Mesenteric fat pad (tissue), 1 donor: ENCODE measurements at places on chromosomes 6 and 20. TPM values are rescaled to one million over a fixed set of nuclear protein-coding genes. Genes with fewer than 3 reads are reported as not detected.

DNA sequence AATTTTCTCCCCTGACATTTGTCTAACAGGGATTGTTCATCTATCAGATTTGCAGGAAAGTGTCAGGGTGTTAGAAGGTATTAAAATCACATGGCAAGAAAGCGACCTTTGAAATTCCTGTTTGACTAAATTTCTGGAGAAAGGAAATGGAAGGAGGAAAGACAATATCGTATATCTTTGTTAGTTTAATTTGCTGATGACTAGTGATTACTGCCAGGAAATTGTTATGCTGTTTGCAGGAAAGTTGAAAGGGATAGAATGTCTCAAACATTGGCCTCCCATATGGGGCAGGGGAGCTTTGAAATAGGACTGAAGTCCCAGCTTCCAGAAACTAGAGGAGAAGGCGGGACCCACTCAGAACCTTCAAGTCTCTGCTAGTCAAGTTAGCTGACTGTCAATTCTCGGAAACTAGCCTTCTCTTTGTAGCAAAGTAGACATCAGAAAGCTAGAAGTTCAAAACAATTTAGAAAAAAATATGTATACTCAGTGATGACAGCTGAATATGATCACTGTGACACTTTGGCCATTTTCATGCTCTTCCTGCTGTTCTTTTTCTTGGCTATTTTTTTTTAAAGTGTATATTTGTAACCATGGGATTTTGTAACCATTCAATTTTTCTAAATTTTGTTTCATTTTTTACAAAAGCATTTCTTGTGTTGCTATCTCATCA lies 53.4 kb upstream of the RALGAPA2 start:
- no peak for DNase-seq

The SNX3 gene
- total RNA-seq, result 235 TPM

The ZNF311 gene
- 0.64 TPM for total RNA-seq

DNA sequence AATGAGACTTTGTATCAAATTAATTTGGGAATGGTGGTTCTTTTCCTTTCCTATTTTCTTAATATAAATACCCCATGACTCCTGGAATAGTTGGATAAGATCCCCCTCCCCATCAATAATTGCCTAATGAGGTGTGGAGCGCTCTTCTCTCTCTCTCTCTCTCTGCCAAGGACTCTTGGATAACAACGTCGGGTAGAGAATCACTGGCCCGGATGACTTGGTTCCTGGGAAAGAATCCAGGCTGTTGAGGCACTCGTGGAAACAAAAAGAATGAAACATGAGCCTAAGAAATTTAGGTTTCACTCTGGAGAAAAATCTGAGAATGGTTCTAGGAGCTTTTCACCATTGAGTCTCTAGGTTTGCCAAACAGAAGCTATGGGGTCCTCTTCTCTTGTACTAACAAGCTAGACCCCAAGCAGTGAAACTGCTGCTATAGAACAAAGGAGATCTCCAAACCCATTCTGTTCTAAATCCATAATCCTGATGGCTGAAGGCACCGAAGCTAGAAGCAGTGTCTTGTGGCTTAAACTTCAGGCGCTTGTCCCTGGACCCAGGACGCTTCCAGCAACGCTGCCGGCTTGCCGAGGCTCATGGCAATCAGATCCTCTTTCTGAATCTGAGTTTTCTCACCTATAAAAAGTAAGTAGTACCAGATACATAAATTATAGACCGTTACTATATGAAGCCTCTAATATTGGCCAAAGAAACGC lies 241.6 kb upstream of the BTBD3 start:
- DNase-seq, result no peak

GRCh38 chr20:17875106-17875980 lies 93.3 kb downstream of the SNX5 start:
- no peak for DNase-seq

DNA sequence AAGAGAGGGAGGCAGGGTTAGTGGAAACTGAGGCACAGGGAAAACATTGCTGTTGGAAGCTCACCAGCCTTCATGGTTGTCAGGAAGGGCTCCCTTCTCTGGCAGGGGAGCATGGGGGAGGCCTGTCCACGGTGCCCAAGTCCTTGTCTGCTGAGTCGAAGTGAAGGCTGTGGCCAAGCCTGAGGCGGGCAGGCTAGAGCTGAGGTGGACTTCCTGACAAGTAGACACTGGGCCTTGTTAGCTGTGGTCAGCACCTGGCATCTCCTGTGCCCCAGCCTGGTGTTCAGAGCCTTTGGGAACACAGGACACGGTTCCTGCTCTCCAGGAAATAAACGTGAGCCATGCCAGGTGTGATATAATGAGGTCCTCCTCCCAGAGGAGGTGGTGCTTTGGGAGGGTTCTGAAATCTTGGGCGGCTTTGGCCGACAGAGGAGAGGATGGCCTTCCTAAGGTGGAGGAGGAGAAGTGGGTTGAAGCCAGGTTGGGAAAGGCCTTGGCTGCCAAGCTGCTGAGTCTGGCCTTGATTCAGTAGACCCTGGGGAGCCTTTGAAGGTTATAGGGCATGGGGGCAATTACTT lies 138.4 kb upstream of the RNF24 start:
- no peak for DNase-seq

The PI3 gene
- total RNA-seq, result not detected

The OR2J3 gene
- not detected for total RNA-seq

The CLPSL2 gene
- total RNA-seq, result not detected

DNA sequence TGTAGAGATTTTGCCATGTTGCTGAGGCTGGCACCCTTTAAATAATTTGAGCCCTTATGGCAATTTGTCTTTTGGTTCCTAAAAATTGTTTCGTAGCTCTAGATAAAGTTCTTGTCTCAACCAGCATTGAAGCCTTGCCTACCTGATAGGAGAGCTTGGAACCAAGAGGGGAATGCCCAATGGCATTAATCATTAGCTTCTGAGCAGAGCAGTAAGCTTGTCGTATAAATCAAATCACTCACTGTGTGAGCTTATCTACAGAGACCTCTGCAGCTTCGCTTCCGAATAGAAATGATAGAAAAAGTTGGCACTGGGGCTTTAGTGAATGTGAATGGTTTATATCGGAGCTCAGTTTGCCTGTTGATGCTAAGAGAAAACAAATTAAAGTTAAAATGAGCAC lies 10.7 kb downstream of the ANKRD6 start:
- DNase-seq, result no peak

The PDE10A gene
- 15.6 TPM for total RNA-seq

The GUCA1A gene
- not detected for total RNA-seq

GRCh38 chr6:121867095-121867494 lies 431.6 kb downstream of the GJA1 start:
- DNase-seq, result no peak

The SNPH gene
- total RNA-seq, result 4.9 TPM

DNA sequence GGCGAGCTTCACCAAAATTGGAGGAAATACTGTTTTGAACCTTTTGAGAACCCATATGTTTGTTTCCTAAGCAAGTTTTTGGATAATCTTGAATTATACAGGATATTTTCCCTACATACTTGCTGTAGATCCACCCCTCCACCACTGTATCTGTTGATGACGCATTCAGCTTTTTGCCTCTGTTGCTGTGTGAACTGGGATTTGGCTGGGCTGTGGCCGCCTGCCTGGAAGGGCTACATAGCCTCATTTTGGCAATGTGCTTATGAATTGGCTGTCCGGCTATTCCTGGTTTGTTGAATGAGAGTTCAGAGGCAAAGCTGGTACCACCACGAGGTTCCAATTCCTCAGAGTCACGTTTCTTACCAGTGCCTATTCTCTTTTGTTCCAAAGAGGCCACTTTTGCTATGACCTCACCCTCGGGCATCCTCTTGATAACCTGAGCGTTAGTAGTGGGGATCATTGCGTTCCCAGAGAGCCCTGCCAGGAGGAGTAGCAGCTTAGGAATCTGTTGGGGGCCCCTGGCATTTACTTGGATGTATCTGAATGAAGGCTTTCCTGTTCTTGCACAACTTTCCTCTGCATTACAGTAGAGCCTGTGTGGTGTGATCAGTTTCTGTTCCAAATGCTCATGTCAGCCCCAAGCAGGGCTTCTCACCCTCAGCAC lies 6.4 kb downstream of the FAM83D start:
- DNase-seq, result no peak

DNA sequence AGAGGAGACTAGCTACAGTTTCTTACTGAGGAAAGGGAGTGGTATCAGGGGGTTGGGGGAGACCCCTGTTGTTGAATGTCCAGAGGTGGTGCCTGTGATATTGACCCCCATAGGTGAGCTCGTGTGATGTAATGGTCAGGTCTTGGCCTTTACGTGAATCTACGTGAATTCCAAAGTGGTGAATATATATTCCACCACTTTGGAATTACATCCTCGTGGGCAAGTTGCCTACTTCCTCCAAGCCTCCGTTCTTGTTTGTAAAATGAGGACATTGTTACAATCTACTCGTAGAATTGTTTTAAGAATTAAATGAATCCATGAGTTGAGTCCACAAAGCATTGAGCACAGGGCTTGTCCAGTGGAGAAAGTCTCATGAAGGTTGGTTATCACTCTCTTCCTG lies 47.3 kb downstream of the TSHZ2 start:
- DNase-seq, result no peak

GRCh38 chr6:81557811-81558210 lies 194.7 kb downstream of the TENT5A start:
- no peak for DNase-seq

DNA sequence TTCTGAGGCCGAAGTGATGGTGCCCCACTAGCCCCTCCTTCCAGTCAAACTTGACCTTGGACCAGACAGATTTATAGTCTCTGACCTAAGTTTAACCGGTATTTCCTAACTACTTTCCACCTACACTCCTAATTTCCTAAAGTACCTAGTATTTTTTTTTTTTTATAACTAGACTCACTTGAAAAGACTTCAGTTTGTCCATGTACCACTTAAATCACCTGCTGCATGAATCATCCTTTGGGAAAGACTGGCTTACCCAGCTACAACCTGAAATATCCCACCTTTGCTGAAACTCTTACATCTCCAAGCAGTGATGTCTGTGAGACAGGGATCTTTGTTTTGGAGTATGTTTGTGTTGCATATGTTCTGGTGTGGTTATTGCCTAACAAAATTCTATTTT lies 71.1 kb downstream of the ZDHHC14 start:
- DNase-seq, result no peak

The FKBP1A gene
- total RNA-seq, result 384 TPM

GRCh38 chr6:6711832-6712448 lies 123.4 kb downstream of the LY86 start:
- no peak for DNase-seq

The CDSN gene
- not detected for total RNA-seq

DNA sequence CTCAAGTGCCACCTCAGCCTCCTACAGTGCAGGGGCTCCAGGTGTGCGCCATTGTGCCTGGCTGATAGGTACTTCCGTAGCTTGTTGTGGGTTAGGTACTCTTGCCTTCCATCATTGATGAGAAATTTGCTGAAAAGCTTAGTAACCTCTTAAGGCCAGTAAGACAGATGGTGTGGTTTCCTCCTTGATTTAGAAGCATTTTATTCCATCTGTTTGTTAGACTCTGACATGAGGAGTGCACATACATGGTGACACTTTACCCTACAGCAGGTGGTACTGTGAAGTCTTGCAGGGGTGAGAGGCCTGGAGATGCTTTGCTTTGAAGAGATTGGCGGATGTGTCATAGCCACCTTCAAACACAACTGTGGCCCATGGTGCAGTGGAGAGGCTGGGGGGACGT lies 14.8 kb upstream of the MTG2 start:
- no peak for DNase-seq

- DNase-seq, result peak; percentile 59
Observed at GRCh38 chr6:3766214-3766613, 14.7 kb upstream of the PXDC1 start.

DNA sequence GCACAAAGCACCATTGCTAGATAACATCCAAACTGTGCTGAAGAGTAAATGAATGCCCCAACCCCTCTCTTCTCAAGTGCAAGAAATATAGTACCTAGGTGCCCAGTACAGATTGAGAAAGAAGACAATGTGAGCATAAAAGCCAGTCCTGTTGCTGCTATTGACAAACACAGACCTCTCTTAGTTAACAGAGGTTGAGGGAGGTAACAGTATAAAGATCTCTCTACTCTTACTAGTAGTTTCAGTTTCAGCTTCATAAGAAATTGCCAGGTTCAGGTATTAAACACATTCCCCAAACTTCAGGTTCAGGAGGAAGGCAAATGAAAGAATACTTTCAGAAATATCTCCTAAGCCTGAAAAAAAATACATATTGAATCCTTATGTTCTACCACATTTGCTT lies 31.4 kb downstream of the TBC1D32 start:
- DNase-seq, result no peak

The SULF2 gene
- 68.7 TPM for total RNA-seq

GRCh38 chr6:52976591-52977035 lies 18.5 kb downstream of the GSTA4 start:
- no peak for DNase-seq

GRCh38 chr20:24448170-24448569 lies 21.3 kb upstream of the SYNDIG1 start:
- no peak for DNase-seq

- DNase-seq, result no peak
Observed at GRCh38 chr6:68975816-68976215, 340.7 kb downstream of the ADGRB3 start.

The SYNCRIP gene
- 98.4 TPM for total RNA-seq

The ECT2L gene
- total RNA-seq, result not detected

The ENPP3 gene
- 0.48 TPM for total RNA-seq

The ADAT2 gene
- total RNA-seq, result 8.3 TPM

DNA sequence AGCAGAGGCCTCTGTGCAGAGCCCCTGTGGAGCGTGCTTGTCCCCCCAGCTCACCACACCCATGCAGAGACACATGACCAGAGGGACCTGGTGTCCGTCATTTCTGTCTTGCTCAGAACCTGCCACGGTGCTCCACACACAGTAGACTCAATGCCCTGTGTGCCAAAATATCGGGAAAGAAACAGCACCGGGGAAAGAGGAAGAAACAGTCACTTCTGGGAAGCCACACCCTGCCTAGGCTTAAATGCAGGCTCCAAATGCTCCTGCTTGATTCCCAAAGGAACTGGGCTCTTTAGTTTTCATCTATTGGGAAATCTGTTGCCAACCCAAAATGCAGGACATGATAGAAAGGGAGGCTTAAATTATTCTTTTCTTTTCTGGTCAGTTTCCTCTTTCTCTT lies 503.9 kb downstream of the CD83 start:
- DNase-seq, result no peak

DNA sequence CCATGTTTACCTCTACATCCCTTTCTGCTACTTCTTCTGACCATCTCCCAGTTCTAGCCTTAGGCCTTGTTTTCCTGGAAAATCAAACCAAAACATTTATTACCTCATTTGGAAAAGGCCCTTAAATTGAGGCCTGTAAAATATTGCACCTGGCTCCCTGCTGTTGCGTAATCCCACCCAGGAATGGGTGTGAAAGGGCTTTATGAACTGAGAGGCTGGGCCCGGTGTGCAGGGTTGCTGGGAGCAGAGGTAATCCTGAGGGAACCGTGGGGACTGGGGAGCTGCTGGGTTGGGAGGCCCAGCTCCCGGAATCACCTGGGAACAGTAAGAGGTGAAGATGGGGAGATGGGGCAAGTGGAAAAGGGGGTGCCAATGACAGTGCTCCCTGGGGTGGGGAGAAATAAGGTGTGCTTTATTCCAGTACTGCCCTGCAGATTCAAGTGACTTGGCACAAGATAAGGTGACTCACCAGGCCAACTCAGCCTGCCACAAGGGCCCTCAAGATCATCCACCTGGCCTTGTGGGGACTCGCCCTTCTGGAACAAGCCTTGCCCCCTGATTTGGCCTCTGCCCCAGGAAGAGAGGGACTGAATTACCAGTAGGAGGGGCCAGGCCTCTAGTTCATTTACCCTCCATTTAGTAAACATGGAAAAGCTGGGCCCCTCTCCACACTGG lies 44.2 kb downstream of the KCNK5 start:
- DNase-seq, result no peak
